Daoy (cell line): ENCODE measurements at places on chromosomes 12 and 14. TPM values are rescaled to one million over a fixed set of nuclear protein-coding genes. Genes with fewer than 3 reads are reported as not detected.

DNA sequence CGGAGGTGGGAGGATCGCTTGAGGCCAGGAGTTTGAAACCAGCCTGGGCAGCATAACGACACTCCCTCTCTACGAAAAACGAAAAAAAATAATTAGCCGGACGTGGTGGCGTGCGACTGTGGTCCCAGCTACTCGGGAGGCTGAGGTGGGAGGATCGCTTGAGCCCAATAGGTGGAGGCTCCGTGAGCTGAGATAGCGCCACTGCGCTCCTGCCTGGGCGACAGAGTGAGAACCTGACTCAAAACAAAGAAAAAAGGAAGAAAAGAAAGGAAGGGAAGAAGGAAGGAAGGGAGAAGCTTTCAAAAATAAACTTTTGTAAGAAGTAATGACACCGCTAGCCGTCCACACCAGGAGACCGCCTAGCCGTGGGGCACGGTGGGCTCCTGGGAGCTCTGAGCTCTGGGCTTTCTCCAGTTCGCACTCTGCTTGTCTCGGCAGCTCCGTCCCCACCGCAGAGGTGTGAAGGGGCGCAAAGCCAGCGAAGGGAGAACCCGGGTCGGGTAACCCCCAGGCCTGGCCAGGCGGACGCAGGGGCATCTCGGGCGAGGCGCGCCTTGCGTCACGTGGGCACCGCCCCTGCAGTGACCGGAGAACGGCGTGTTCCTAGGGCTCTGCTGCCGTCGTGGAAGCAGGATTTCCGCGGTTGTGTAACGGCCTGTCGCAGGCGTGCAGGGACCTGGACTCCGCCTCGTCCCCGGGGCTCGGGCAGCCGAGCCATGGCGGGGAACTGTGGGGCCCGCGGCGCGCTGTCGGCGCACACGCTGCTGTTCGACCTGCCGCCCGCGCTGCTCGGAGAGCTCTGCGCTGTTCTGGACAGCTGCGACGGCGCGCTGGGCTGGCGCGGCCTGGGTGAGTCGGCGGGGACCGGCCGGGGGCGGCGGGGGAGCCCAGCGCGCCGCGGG, at the start of gene IRAK3:
TSS of gene IRAK3 (plus strand) at position 631 of the 902 bp plus-strand sequence. CDS start at position 717, 86 bp downstream.
- no peak for DNase-seq

GRCh38 chr14:101823511-101824120, 62.1 kb downstream of the PPP2R5C start:
- no peak for DNase-seq

DNA sequence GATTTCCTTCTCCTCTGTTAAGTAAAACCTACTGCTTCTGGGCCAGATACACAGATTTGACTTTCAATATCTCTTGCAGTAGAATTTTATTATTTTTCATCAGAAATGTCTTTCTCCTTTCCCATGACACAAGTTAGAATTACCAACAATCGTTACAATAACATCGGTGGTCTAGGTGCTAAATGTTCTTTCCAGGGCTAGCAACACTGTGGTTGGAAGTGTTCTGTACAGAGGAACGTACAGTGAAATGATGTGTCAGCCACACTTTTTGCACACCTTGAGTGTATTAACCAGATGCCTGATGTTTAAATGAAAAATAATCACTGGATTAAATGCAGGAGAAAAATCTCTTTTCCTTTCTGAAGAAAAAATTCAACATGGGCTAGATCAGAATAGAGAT, 27.7 kb upstream of the KLRD1 start:
- no peak for DNase-seq

Gene PXN
- 57.8 and 61.8 TPM in 2 replicates for total RNA-seq

Gene TNFRSF1A
- 111 and 125 TPM in 2 replicates for total RNA-seq

- DNase-seq: no peak
Measured at GRCh38 chr14:54424479-54424901, 16.7 kb downstream of the CNIH1 start.

DNA sequence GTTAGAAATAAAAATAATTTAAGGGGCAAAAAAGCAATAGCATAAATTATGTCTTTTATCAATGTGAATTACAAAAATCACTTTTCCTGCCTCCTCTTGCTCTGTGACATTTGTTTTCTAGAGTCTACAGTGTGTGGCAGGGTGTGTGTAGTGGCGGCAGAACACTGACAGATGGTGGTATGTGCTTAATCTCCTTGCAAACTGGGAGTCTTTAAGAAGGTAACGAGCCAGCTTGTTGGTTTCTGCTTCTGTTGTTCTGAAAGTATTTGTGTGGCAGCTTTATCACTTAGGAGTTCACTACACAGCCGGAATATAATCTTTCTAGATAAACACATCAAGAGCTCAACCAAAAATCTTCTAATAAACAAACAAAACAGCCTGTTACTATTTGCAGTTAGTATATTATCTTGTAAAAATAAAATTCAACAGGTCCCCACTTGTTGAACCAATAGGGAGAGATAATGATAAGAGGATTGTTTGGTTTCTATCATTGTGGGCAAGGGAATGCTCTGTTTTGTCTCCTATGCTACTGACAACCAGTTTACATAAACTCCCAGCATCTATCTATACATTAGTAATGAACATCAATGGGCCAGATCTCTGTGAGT, 13.0 kb downstream of the CDKL1 start:
- DNase-seq: no peak

Gene RAB3IP
- total RNA-seq: 28.3 and 28.4 TPM in 2 replicates

DNA sequence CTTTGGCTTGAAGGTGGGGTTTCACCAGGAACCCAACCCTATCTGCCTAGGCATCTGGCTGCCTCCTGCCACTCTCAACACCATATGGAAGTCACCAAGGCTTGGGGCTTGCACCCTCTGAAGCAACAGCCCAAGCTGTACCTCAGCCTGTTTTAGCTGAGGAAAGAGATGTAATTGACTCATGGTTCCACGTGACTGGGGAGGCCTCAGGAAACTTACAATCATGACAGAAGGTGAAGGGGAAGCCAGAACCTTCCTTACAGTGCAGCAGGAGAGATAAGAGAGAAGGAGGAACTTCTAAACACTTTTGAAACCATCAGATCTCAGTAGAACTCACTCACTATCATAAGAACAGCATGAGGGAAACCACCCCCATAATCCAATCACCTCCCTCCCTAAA, 26.9 kb downstream of the GLIPR1L1 start:
- DNase-seq: no peak

Gene PNN
- total RNA-seq: 43.9 and 47.2 TPM in 2 replicates

Gene KIF5A
- total RNA-seq: 0.69 and 1.0 TPM in 2 replicates

Gene TDG
- 35.2 and 42.0 TPM in 2 replicates for total RNA-seq

DNA sequence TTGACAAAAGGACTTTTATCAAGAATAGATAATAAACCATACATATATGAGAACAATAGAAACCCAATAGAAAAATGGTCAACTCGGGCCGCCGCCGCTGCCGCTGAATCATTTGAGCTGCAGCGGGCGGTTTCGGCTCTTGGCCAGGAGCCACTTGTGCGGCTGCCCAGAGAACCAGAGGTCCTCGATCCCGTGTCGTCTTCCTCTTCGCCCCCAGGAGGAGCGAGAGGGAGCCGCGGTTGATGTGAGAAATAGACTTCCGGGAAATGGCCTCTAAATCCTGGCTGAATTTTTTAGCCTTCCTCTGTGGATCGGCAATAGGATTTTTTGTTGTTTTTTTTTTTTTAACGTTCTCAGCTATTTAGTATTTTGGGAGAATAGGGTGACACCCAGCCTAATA, 44.8 kb downstream of the CPSF6 start:
- DNase-seq: peak; percentile 91

Gene PARPBP
- total RNA-seq: 43.3 and 66.3 TPM in 2 replicates

DNA sequence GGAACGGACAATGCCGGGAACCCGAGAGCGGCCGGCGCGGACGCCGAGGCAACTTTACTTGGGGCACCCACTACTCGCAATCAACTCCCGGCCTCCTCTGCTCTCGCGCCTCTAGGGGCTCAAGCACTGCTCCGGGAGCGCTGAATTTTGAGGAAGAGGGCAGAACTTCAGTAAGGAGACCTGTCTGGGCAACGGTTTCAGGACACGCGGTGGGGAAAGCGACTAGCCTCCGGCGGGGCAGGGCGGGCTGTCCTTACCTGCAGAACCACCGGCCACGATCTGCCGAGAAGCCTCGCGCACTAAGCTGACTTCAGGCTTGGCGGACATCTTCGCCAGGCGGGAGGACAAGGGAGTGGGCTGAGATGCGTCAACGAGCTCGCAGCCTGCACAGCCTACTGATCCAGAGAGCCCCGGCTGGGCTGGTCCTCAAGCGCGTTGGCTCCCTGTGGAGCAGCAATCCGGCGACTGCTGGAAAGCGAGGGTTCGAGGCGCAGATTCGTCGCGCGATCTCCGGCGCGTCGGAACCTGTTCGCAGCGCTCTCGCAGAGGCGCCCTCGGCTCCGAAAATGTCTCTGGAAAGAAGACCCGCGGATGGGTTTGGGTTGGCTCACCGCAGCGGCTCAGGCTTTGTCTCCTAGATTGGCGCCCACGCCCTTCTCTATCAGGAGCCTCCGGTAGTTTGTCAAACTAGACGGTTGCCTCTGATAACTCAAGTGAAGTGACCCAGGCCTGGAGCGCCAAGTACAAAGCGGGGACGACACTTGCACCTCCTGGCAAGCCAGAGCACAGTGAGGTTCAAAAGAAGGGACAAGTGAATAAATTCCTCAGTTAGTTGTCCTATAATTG, at the start of gene SLC25A21:
TSS of gene SLC25A21 (minus strand) at position 583 of the 846 bp plus-strand sequence.
- peak; percentile 91 for DNase-seq

Gene PLEKHG7
- total RNA-seq: not detected in 2 replicates

DNA sequence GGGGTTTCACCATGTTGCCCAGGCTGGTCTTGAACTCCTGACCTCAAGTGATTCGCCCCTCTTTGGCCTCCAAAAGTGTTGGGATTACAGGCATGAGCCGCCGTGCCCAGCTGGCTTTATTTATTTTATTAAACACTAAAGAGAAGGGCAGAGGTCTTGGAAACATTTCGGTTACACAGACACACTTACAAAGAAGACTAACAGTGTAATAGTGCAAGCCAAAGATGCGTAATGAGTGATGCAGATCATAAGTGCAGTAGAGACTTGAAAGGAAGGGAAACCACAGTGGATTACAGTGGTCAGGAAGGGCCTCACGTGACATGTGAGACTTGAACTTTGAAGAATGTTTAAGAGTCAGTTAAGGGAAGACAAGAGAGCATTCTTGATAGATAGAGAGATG, 33.9 kb upstream of the CDK17 start:
- DNase-seq: peak; percentile 84

- DNase-seq: no peak
Measured at GRCh38 chr12:62252576-62252975, 7.6 kb upstream of the USP15 start.

Gene PRB2
- not detected in 2 replicates for total RNA-seq

GRCh38 chr12:98465505-98465904, 49.9 kb upstream of the TMPO start:
- no peak for DNase-seq

Gene DLK1
- 0.06 TPM in 1 of 2 replicates, not detected in the other for total RNA-seq

Gene SLC5A8
- not detected in 2 replicates for total RNA-seq

GRCh38 chr12:99680276-99680675, 32.7 kb downstream of the GARIN6 start:
- DNase-seq: no peak

Gene AQP5
- not detected in 2 replicates for total RNA-seq

DNA sequence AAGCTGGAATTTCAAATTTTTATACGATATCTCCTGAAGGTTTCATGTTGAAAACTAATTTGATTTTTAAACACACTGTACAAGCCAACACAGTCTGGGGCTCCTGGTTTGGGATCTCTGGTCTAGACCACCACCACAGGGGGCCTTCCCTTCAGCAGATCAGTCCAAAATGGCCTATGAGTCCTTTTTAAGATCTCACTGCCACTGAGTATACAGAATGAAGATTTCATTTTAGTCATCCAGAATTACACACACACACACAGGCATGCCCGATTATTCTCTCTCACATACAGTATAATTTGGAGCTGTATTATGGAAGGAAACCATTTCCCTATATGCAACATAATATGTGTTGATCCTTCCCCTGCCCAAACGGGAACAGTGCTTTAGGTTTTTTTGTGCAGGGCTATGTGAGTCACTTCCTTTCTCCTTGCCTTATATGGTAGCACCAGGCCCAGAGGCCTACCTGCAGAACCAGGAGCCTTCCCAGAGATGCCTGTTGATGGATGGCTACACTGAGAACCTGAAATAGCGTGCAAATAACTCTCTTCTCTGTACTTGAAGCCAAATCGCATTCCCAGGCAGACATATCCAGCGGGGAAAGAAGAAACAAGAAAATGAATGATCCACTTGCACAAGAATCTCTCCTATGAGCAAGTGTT, 28.1 kb upstream of the WNK1 start:
- peak; percentile 35 for DNase-seq

GRCh38 chr14:102809870-102810269, 32.6 kb downstream of the TRAF3 start:
- DNase-seq: no peak

Gene SLC25A3
- total RNA-seq: 957 and 1,071 TPM in 2 replicates

GRCh38 chr12:46831335-46832129, 5.7 kb upstream of the SLC38A4 start:
- peak; percentile 7 for DNase-seq

Gene EPYC
- total RNA-seq: not detected in 2 replicates

Gene AVPR1A
- total RNA-seq: 0.11 TPM in 1 of 2 replicates, not detected in the other

Gene FOXM1
- total RNA-seq: 33.4 and 38.8 TPM in 2 replicates

DNA sequence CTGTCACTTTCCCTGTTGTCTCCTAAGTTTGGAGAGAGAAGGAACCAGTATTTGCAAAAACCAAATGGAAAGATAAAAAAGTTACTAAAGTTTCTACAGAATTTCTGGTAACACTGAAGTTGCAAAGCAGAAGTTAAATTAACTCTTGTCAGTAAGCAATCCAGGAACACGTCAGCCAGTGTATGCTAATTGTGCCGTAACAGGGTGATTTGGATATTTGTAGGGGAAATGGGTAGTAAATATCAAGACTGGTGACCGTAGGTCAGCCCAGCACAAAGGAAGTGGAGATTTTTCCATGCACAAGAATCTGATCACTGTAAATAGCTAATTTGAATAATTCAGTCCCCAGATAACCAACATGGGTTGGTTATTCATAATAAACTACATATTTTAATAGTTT, 2.3 kb downstream of the CDKN1B start:
- no peak for DNase-seq

- DNase-seq: no peak
Measured at GRCh38 chr12:128587918-128588317, 235.8 kb downstream of the SLC15A4 start.

GRCh38 chr14:100091386-100091785, 26.2 kb downstream of the EVL start:
- no peak for DNase-seq

Gene OVCH1
- total RNA-seq: not detected in 2 replicates

Gene OAS2
- 3.9 and 5.1 TPM in 2 replicates for total RNA-seq

Gene STX2
- total RNA-seq: 19.4 and 24.3 TPM in 2 replicates

Gene ZNF268
- 13.7 and 22.3 TPM in 2 replicates for total RNA-seq
